ENCODE measurements at places on chromosomes 2 and 18.
A peak's percentile ranks its signal among the peaks of the same experiment; 100 is the strongest.

DNA sequence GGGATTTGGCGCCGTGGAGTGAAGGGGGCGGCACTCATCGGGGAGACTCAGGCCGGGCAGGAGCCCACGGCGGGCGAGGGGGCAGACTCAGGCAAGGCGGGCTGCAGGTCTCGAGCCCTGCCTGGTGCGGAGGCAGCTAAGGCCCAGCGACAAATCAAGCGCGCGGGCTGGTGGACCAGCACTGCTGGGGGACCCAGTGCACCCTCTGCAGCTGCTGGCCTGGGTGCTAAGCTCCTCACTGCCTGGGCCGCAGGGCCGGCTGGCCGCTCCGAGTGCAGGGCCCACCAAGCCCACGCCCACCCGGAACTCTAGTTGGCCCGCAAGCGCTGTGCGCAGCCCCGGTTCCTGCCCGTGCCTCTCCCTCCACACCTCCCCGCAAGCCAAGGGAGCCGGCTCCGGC is 26.2 kb upstream of the SPP2 start:
- DNase-seq = no peak

- DNase-seq = no peak
Observed at GRCh38 chr2:44342854-44343253, 18.4 kb downstream of the PREPL start.

DNA sequence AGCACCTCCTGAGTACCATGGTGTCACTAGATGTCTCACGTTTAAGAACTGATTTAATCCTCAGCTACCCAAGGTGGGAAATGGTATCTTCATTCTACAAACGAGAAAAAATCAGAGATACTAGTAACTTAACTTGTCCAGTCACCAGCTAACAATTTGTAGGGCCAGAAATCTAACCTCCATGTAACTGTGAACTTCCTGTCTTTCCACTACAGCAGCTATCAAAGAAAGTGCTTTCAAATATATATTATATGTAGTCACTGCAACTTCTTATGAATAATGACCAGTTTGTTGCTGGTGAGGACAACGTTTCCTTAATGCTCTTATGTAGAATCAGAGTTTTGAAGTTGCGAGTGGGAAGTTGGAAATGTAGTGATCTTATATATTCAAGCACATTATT is 1.9 kb downstream of the REV1 start:
- DNase-seq = no peak

GRCh38 chr2:171410624-171411023 is 23.2 kb downstream of the METTL8 start:
- DNase-seq = no peak

GRCh38 chr2:166090908-166091307 is 36.9 kb downstream of the SCN1A start:
- DNase-seq = peak; percentile 74

DNA sequence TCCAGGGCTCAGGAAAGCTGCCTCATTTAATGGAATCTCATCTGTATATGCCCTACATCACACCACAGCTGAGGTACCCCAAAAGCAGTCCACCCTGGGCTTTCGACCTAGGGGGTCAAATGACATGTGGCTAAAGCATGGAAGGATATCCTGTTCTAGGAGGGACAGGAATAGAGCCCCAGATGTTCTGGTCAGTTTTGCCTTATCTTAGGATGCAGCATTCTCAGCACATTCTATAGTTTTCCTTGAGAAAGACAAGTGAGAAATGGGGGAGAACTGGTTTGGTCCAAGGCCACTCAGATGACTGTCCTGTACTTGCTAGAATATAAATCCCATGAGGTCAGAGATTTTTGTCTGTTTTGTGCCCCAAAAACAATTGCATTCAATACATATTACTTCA is 688.0 kb upstream of the ZEB2 start:
- DNase-seq = no peak

DNA sequence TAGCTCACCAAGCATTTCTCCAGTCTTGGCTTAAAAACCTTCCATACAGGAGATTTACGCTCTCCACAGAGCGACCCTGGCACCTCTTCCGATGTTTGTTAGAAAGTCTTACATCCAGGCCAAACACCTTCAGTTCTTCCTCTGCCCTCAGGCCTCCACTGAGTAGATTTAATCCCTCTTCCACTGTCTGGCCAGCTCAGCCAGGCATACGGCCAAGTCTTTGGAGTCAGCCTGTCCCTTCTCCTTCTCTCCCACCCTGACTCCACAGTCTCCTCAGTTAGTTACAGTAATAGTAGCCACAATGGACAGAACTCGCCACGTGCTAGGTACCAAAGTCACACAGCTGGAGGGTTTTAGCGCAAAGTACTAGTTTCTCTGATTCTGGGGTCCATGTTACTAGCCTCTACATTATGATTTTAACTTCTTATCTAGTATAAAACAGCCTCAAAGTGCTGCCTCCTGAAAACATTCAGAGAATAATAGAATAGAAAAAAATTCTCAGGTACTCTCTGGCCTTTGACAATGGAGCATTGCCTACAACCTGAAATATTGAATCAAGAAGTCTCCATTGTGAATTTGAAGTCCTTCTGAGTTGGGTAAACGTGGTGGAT is 39.5 kb downstream of the THNSL2 start:
- DNase-seq = no peak

DNA sequence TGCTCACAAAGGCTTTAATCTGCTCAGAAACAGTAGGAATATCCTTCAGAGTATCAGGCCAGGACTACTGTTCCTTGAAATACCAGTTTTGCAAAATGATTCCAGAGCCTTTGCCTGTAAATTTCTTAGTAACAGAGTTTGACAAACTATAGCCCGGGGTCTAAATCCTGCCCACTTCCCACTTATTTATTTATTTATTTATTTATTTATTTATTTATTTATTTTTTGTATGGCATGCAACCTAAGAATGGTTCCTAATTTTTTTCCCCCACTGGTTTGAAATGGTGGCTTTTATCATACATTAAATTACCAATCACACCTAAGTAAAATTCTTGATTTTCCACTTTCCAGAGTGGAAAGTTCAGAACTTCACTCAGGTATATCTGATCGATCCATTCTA is 45.6 kb downstream of the KCNG3 start:
- no peak for DNase-seq

- DNase-seq = no peak
Observed at GRCh38 chr2:30888852-30889409, 81.7 kb upstream of the CAPN13 start.

- no peak for DNase-seq
Observed at GRCh38 chr2:105087273-105087672, 49.4 kb downstream of the MRPS9 start.

- no peak for DNase-seq
Observed at GRCh38 chr18:321865-322467, 54.1 kb upstream of the THOC1 start.

DNA sequence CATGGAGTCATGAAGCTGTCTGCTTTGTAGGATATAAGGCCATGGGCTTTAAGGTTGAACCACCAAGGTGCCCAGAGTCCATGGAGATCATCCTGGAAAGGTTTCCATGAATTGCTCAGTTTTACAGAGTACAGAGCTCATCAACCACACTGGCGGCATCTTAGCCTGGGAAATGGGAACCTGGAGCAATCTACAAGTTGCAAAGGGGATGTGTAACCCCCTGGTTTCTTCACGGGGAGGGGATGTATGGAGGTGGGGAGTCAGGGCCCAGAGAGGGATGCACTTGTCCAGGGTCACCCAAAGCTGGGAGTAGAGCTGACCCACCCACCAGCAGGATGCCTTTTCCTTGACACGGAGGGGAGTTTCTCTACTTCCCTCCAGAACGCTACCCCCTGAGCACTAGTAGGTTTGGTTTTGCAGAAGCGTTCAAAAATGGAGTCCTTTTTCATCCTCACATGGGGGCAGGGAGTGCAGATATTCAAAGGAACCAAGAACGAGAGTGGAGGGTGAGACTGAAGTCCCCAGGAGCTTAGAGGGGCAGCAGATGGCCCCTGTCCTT is 7.2 kb downstream of the TMEM37 start:
- DNase-seq = no peak

DNA sequence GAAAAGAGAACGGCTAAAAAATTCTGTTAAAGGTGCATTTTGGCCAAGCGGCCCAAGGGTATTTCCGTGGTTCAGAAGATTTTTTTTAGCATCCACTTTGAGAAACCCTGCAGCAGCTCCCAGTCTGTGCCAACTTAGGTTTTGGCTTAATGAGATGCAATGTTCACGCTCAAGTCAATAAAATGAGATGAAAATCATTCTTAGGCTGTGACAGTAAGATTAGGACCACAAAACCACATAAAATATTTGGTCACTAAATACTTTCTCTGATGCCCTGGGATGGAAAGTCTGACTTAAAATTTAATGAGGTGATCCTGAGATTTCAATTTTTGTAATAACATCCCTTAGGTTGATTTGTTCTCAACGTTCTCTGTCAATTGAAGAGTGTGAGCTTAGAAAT is 74.2 kb upstream of the FHL2 start:
- no peak for DNase-seq

GRCh38 chr2:68000170-68000825 is 62.5 kb downstream of the C1D start:
- DNase-seq = no peak

DNA sequence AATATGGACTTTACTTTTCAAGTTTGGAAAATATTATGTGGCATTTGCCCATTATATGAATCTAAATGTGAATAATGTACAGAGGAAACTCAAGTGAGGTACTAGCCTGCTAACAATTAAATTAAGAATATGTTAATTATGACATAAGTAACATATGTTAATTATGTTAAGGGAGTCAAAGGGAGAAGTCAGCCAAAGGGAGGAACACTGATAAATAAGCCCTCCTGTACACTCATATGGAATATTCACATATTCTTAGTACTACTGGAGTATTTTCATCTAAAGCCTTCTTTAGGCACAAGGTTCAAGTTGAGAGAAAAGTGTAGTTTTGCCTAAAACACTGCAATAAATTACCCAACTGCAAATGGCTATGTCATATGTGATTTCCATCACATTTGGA is 30.1 kb downstream of the ITGB6 start:
- DNase-seq = no peak

- no peak for DNase-seq
Observed at GRCh38 chr18:51361130-51361860, 163.8 kb upstream of the MEX3C start.

DNA sequence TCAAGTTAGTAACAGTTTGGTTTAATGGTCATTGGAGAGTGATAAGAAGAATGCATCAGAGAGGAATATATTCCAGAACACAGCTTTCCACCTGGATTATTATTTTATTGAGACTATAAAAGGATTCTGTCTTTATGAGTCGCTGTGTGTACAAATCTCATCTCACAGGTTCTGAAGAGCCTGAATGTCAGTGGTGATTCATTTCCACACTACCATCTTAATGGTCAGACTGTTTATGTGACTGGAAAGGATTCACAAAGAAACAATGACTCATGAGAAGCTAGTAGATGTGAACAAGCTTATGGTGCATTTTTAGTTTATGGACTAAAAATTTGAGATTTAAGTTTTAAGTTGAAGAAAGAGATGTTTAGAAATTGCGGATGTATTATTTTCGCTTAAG is 685.4 kb upstream of the NRXN1 start:
- DNase-seq = peak; percentile 70

DNA sequence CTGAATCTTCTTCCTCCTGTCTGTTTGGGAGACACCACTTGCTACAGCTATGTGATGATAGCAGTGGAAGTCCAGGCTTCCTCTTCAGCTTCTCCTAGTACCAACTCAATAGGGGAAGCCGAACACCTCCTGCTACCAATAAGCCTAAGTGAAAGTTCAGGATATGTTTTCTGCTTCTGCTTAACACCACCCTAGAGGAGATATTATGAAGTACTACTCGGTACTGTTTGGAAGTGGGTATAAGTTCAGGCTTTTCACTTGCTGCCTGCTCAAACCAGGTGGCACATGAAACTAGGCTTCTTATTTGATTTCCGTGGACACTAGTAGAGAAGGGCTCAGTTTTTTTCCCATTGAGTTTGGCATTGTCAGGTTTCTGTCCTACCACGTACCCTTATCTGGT is 99.8 kb downstream of the PTPN4 start:
- no peak for DNase-seq

Data from fibroblast of gingiva (primary cell).